ENCODE measurements at places on chromosomes 3 and 15.

GRCh38 chr3:190972840-190973270 lies 110.4 kb upstream of the GMNC start:
- DNase-seq: no peak

DNA sequence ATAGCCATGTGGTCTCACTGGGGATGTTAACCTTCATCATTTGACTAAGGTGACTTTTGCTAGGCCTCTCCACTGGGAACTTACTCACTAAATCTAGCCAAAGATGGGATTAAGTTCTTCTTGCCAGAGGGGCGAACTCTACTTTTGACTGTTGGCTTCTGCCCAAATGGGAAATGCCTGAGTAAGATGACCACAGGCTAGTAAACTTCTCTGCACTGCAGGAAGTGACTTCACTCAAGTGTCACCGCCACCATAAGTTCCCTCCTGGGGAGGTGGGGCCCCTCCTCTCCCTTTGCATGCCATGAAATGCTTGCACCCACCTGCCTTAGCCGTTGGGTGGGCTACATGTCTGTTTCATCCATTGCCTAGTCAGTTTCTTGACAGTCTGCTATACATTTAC lies 388.3 kb downstream of the FEZF2 start:
- DNase-seq: no peak

GRCh38 chr3:56864090-56864489 lies 62.3 kb upstream of the ARHGEF3 start:
- DNase-seq: no peak

- no peak for DNase-seq
Measured at GRCh38 chr3:13558651-13559050, 9.7 kb downstream of the FBLN2 start.

- no peak for DNase-seq
Measured at GRCh38 chr3:56196700-56197099, 271.6 kb downstream of the ERC2 start.

DNA sequence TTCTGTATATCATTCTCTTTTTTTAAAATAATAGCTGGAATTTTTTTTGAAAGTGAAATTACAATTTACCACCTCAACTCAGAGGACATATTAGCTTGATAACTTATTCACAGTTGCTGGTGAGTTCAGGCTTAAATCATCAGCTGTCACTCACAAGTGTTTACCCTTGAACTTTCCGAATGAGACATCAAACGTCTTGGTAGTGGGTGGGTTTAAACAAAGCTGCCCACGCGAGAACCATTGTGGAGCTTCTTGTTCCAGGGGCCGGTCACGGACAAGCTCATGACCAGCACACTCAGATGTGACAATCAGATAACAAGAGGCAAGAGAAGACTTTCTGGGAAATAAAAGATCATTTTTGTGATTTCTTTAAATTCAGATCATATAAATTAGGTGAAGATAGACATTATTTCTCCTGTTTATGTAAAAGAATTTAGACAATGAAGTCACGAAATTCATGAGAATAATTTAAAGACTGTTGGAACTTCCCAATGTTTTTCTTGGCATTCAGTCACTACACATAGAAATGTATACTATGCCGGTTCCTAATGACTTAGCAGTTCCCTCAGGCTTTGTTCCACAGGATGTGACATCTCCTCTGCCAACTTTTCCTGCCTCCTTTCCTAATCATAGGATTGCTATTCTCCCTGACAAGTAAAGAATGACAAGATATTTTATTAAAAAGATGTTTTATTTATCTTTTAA lies 29.3 kb downstream of the BTD start:
- no peak for DNase-seq

DNA sequence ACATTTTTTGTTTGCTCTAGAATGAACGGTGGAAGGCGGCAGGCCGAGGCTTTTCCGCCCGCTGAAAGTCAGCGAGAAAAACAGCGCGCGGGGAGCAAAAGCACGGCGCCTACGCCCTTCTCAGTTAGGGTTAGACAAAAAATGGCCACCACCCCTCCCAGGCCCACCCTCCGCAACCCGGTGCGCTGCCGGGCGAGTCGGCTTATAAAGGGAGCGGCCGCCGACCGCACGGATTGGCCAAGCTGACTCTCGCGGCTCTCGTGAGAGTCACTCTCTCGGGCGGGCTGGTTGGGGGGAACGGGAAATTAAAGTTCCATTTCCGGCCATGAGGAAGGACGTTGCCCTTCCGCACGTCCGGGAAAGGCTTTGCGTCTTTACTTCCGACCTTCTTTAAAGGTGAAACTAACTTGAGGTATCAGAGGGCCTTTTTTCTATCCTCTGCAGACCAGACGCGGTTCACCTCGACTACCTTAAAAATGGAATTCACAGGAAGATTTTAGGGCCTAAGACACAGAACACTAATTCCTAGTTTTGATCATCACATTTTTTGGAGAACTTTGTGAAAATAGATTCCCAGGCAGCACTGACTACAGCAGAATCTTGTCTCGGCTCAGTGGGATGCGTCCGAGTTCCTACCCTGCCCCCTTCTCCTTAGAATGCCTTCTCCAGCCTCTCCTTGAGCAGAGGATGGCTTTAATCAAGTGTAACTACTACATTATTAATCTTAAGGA lies at the start of gene TERC:
Gene TERC (minus strand): TSS at position 179 of the 731 bp plus-strand sequence.
- DNase-seq: peak; percentile 56

DNA sequence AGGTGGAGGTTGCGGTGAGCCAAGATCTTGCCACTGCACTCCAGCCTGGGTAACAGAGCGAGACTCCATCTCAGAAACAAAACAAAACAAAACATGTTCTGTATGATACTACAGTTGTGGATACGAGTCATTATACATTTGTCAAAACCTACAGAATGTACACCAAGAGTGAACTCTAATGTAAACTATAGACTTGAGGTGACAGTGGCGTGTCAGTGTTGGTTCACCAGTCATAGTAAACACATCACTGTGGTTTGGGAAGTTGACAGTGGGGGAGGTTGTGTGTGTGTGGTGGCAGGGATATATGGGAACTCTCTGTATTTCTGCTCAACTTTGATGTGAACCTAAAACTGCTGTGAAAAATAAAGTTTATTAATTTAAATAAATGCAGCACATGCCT lies 33.0 kb upstream of the GNB5 start:
- no peak for DNase-seq

DNA sequence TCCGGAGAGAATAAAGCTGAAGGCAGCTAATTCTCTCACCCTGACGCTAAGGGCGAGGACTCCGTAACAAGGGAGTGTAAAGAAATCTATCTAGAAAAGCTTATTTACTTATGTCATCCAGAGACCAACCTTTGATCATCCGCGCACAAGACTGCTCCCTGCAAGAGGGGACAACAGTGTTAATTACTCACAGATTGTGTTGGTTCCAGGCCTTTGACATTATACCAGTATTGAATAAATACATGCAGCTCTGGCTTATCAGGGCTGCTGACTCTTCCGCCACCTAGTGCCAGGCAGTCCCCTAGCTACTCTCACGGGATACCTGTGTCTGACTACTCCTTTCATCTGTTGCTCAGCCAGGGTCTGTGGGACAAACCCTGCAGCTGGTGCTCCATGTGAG lies 211.7 kb downstream of the DTWD1 start:
- DNase-seq: no peak

DNA sequence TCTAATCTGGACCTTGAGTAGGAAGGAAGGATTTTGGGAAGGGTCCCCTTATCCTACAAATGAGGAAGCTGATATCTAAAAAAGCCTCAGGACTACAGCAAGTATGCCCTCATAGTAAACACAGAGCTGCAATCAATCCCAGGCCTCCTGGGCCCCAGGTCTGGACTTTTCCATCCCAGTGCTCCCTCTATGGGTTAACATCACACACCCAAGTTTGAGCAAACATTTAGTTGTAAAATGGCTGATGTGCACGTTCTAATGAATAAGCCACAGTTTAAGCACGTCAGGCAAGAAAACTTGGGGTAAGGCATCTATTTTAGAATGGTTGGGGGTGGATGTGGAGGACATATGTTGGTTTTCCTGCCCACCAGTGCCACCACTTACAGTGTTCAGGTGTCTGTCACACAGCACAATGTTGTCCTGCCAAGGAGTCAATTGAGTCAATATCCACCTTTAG lies 44.3 kb upstream of the UBE2E1 start:
- no peak for DNase-seq

DNA sequence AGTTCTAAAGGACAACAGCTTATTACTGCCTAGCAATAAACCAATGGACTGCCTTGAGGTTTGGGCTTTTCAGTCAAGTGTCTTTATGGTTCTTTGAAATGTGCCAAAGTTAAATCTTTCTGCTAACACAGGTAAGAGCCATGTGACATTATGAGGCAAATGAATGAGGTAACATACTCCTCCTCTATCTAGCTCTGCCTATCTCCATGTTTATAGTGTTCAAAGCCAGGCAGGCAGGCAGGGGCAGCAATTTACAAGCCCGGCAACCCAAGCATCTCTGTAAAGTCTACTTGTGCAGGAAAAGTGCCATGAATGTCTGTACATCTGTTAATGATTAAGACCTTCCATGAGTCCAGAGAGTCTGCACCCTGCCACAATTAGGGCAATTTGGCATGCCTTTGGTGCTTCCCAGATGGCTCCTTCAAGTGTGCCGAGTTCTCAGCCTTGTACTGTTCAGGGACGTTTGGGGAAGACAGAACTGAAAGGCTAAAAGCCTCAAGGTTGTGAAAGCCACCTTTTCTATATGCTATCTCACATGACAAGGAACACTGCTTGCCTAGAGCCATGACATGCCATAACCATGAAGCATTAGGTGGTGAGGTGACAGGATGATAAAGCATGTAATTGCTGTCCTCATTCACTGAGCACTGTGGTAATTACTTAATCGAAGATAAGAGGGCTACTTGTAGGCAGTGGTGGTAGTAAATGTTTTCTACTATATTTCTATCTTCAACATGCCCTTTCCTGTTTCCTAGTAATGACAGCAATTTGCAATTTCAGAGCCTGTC lies 41.4 kb upstream of the EIF1B start:
- no peak for DNase-seq

GRCh38 chr3:154616298-154616697 lies 186.3 kb upstream of the GPR149 start:
- no peak for DNase-seq

GRCh38 chr15:66679657-66680108 lies 22.4 kb upstream of the SMAD6 start:
- DNase-seq: no peak

DNA sequence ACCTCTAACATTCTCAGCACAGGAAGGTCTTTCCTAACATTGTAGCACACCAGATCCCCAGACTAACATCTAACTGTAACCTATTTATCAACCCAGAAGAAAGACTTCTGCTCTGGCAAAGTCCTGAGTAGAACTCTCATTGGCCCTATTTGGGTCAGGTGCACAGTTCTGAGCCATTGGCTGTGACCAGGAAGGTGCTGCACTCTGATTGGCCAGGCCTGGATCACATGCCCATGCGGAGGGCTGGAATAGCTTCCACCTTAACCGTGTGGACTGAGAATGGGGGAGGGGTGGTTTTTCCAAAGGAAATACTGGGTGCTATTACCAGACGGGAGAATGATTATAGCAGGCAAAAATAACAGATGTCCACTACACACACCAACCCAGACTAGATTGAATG lies 11.5 kb downstream of the FEZF2 start:
- no peak for DNase-seq

DNA sequence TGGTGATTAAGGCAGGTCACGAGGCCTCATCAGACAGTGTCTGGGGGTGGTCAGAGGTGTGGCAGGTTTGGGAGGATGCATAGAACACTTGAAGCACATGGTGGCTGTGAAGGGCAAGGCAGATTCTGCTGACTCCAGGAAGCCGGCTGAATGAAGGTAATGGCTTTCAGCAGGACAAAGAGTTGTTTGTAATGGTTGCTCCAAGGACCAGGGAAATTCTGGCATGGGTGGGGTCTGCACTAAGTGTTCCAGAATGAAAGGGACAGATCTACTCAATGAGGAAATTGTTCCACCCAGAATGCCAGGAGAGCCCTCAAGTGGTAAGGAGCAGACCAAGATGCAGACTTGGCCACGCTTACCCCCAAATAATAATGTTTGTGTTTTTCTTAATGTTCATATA lies 70.7 kb upstream of the ACAD9 start:
- DNase-seq: no peak

DNA sequence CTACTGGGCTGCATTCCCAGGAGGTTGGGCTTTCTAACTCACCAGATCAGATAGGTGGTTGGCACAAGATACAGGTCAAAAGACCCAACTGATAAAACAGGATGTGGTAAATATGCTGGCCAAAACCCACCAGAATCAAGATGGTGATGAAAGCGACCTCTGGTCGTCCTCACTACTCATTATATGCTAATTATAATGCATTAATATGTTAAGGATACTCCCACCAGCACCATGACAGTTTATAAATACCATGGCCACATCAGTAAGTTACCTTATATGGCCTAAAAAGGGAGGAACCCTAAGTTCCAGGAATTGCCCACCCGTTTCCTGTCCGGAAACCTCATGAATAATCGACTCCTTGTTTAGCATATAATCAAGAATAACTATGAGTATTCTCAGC lies 31.6 kb downstream of the CFAP44 start:
- DNase-seq: no peak

- no peak for DNase-seq
Measured at GRCh38 chr15:67267951-67268941, 13.7 kb downstream of the IQCH start.

- DNase-seq: no peak
Measured at GRCh38 chr15:68526269-68526668, 52.5 kb upstream of the CORO2B start.

DNA sequence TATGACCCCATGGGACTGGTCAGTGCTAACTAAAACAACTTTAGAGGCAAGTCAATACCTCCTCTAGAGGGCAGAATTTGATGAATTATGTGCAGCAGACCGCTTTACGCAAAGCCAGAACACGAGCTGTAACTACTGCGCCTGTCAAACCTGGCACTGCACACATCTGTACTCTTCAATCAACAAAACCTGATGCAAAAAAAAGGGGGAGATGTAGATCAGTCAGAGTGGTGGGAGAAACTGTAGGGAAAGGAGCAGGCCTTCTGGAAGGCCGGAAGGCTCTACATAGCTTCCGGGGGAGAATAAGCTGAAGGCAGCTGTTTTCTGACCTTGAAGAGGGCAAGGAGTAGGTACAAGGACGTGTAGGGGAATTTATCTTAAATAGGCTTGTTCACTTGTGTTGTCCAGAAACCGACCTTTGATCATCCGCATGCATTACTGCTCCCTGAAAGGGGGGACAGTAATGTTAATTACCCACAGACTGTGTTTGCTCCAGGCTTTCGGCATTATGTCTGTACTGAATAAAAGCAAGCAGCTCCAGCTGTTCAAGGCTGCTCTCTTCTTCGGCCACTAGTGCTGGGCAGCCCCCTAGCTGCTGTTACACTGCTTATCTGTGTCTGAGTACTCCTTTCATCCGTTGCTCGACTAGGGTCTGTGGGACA lies 41.0 kb downstream of the GPR160 start:
- no peak for DNase-seq

DNA sequence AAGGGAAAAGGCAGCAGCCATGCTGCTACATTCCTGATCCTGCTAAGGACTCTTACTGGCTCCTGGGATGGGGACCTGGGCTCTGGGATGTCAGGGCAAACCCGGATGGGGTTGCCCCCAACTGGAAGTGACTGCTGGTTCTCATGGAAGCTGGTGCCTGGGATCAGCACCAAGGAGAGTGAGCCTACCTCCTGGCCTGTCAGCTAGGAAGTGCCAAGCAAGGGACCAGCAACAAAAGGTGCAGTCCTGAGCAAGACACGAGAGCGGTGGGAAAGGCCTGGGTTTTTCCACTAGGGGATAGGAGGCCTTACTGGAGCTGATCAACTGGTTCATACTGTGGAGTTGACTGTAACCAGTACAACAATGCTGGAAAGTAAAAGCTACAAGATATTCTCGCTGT lies 47.9 kb upstream of the SYNM start:
- no peak for DNase-seq

- DNase-seq: no peak
Measured at GRCh38 chr3:46378426-46378942, 7.7 kb downstream of the CCR5 start.
